ENCODE measurements at places on chromosomes 7 and 10. TPM values are rescaled to one million over a fixed set of nuclear protein-coding genes. Genes with fewer than 3 reads are reported as not detected.

DNA sequence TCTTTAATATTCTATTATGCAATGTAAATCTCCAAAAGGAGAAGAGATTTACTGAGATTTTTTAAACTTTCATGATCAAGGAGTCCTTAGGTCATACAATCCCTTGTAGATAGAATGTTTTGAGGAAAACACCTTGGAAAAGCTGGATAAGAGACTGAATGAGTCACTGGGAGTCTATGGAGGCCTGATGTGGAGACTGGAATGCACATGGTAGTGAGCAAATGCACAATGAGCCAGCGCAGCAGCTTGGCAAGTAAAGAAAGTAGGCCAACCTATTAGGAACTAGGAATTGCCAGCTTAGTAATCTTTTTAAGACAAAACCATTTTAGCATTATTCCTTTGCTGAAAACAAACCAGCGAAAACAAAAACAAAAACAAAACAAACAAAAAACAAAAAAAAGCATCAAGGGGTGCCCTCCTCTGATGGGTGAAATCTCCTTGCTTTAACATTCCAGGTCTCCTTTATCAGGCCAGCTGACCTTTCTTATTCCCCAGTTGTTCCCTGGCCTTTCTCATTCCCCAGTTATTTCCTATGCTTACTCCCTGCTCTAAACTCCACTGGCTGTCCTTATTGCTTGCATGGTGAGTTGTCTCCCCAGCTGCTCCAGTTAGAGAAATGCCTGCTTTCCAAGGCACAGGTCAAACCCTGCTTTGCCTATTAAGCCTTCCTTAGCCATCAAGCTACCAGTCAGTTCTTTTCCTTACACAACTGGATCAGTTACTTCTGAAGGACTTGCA, 135.8 kb downstream of the PLCE1 start:
- DNase-seq, result peak; percentile 26

DNA sequence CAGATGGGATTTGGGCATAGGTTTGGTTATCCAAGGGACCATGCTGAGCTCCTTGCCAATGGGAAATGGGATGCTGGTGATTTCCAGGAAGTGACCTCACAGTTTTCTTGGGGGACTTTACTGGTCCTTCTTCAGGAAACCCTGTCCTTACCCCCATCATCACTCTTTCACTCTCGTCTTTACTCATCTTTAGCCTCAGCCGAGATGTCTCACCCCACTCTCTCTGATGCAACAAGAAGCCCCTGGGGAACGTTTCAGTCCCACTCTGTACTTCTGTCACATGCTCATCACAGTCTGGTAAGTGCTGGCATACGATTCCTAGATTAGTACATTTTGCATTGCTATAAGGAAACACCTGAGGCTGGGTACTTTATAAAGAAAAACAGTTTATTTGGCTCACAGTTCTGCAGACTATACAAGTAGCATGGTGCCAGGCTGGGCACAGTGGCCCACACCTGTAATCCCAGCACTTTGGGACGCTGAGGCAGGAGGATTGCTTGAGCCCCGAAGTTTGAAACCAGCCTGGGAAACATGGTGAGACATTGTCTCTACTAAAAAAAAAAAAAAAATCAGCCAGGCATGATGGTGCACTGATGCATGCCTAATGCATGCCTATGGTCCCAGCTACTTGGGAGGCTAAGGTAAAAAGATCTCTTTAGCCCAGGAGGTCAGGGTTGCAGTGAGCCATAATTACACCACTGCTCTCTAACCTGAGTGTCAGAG, 63.5 kb upstream of the VKORC1L1 start:
- no peak for DNase-seq

GRCh38 chr7:17206349-17206905, 92.0 kb upstream of the AHR start:
- DNase-seq, result no peak

DNA sequence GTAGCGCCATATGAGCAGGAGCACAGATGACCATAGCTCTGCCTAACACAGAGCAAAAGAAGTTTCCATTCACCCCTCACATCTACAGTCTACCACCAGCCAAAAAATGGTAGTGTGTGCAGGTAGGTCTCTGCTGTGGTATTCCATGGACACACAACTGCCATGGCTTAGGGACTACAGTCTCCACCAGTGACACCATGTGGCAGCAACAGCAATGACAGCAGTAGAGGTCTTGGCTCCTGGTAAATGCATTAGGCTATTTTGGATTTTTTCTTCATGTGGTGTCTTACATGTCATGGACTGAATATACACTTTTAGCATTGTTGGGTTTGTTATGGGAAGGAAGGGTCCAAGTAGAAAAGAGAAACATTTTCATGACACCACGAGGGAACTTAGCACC, 70.1 kb upstream of the CABCOCO1 start:
- no peak for DNase-seq

- no peak for DNase-seq
These were observed 757 bp downstream of the RAB19 start for GRCh38 chr7:140404565-140405065.

ZNF425 gene
- 0.79 TPM for total RNA-seq

VAX1 gene
- total RNA-seq, result not detected

- no peak for DNase-seq
These were observed 12.0 kb downstream of the SUFU start for GRCh38 chr10:102515724-102516123.

CELF2 gene
- total RNA-seq, result 72.5 TPM

- DNase-seq, result no peak
These were observed 122.2 kb downstream of the TWIST1 start for GRCh38 chr7:18995270-18995671.

GRCh38 chr7:143396182-143396581, 12.5 kb downstream of the EPHA1 start:
- peak; percentile 16 for DNase-seq

GRCh38 chr7:158796667-158797066, 32.6 kb downstream of the ESYT2 start:
- DNase-seq, result no peak

NAT16 gene
- total RNA-seq, result not detected

DNA sequence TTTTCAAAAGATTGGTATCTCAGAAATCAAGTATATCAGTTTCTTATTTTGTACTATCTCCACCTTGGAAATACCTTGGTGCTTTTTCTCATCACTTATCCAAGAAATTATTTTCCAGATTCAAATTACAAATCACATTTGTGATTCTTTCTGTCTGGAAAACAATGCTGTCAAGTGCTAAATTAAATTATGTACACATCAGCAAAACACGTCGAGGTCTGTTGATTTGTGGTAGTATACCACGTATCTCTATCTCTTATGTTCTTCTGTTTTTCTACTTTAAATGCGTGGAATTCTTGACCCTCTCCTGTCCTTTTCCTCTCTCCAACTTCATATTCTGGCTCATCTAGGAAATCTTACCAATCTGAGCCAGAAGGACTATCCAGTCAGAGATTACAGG, 214.5 kb downstream of the PTN start:
- no peak for DNase-seq

DNA sequence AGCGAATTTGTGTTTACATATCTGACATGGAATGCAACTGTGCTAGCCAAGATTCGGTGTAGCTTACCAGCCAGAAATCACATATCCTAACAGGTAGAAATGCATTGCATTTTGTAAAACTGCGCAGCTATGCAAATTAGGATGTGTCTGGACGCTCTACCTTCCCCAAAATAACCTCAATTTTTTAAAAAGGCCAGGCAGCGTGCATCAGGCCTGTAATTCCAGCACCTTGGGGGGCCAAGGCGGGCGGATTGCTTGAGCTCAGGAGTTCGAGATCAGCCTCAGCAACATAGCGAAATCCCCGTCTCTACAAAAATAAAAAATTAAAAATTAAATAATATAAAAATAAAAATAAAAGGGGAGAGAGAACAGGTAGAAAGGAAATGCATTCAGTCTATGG, 305.0 kb downstream of the TYW1 start:
- no peak for DNase-seq

GSTO2 gene
- total RNA-seq, result 0.82 TPM

GNAT3 gene
- total RNA-seq, result not detected
